ENCODE measurements at places on chromosomes 7 and 10.

- DNase-seq, result no peak
Measured at GRCh38 chr7:2100278-2101208, 132.2 kb downstream of the MAD1L1 start.

DNA sequence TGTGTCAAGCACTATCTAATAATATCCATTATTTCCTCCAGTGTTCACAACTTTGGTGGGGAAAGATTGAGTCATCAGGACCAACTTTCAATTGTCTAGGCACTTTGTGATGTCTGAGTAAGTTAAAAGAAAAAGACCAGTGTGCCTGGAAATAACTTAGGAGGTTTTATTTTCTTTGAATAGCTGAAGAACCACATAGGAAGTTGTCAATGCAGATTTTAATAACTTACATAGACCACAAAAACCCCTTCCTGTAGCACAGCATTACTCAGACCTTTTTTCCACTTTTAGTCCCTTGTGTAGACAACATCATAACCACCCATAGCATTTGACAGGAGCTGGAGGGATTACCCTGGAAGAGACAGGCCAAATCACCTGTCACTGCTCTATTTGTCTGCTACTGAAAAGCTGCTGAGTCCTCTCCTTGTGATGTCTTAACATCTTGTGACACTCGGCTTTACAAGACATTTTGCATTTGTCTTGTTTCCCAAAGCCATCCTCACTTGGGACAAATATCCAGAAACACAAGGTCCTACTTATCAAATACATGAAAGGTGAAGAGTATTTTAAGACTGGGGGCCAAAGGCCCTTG lies 241.5 kb upstream of the PTER start:
- DNase-seq, result no peak

DNA sequence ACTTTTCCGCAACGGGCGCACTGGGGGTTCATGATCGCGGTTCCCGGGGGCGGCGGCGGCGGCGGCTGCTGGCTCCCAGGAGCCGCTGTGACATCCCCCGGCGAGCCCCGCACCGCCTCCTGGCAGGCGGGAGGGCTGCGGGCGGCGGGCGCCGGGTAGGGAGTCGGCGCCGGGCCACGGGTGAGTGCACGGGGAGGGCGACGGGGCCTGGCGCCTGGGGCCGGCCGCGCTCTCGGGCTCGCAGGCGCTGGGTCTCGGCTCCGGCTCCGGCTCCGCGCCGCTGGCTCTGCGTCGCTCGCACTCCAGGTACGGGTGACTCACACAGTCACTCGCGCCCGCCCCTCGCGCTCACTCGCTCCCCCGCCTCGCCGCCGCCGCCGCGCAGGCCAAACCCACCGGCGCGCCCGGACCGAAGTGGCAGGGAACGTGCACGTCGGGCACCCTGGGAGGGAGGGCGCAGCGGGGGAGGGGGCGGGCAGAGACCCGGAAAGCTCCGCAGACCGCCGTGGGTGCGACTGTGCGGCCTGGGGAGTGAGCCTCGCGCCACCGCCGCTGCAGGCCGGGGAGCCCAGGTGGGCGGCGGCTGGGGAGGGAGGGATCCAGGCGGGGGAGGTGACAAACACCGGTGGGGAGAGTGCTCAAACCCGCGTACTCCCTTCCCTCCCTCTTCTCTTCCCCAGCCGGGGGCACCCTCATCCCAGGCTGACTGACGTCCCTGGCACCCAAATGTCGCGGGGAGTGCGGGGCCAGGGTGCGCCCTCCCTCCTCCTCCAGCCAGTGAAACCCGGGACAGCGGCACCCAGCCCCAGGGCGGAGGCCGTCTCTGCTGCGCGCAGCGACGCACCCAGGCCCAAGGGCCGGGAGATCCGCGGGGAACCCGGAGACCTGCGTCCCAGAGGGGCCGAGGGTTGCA lies 276.9 kb upstream of the NEBL start:
- peak; percentile 10 for DNase-seq

GRCh38 chr10:84158061-84158460 lies 15.5 kb upstream of the GPR15LG start:
- DNase-seq, result no peak

DNA sequence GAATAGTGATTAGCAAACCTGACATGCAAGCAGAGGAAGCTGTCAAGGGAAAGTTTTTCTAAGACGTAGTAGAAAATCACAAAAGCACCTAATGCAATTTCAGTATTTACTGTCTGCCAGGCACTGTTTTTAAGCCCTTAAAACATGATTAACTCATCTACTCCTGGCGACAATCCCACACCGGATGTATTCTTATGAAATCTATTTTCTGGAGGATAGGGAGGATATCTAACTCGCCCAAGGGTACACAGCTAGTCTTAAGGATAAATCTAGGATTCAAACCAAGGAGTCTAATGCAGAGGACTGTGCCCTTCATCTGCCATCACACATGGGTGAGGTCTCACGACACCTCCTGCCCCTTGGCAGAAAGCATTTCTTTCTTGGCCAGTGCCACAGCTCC lies 47.8 kb upstream of the FIGNL1 start:
- no peak for DNase-seq

Measured in stimulated activated CD4-positive, alpha-beta T cell treated with anti-CD3 and anti-CD28 coated beads, Interleukin-2, amount 100 ng/mL, for 48 hours (primary cell).